Lower lobe of right lung (tissue), 2 donors: ENCODE measurements at places on chromosomes 6 and 20. TPM values are rescaled to one million over a fixed set of nuclear protein-coding genes. Genes with fewer than 3 reads are reported as not detected.

DNA sequence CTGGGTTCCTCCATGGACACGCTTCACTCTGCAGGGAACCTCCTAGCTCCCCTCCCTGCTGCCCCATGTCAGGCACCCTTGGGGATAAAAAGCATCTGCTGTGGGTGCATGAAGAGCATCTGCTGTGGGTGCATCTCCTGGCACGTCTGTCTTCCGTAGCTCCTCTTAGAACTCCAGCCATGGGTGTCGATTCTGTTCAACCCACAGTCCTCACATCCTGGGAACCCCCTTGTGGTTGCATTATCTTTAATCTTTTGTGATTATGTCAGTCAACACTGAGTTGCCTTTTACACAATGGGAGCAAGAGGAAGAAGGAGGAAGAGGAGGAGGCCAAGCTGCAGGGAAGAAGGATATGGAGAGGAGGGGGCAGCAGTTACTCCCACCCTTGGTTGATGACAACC, 24.1 kb upstream of the CCR6 start:
- no peak for DNase-seq
- H3K27me3 ChIP-seq = no peaks in the 10 kb centered on the region
- no peaks in the 10 kb centered on the region for H3K4me1 ChIP-seq

DNA sequence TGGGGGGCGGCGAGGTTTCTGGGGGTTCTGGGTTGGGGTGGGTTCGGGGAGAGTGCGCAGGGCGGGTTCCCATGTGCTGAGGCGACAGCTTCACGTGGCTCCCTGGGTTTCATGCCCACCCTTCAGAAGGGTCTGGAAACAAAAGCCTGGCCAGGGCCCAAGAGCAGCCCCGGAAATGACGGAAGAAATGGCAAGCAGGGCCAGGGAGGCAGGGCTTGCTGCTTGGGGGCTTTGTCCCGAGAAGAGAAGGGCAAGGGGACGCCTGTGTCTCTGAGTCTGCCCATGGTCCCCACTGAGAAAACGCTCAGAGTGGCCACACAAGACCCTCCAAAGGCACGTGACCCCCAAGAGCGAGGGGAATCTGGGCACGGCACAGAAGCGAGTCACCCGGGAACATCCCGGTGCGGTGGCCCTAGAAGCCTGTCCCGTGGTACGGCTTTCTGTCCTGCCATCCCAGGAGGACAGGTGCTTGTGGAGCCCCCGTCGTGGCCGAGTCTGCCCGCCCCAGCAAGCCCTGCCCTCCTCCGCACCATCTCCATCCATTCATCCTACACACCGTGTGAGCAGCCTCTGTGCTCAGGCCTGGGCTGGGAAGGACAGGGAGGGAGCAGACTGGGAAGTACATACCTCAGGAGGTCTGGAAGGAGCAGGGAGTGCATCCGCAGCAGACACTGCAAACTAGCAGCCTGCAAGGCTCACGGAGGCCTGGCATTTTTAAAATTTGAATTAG, 9.0 kb downstream of the NPEPL1 start:
- peaks cover 83% of the 10 kb centered on the region for H3K36me3 ChIP-seq
- no peaks in the 10 kb centered on the region for H3K4me1 ChIP-seq
- H3K4me3 ChIP-seq = no peak overlapping the region
- no peak overlapping the region for H3K27ac ChIP-seq
- DNase-seq = no peak
- no peaks in the 10 kb centered on the region for H3K27me3 ChIP-seq

GRCh38 chr20:61972636-61973508, 92.8 kb downstream of the TAF4 start:
- no peaks in the 10 kb centered on the region for H3K4me1 ChIP-seq
- peaks cover 46% of the 10 kb centered on the region for H3K36me3 ChIP-seq
- no peak overlapping the region for H3K27ac ChIP-seq
- no peak for DNase-seq

DNA sequence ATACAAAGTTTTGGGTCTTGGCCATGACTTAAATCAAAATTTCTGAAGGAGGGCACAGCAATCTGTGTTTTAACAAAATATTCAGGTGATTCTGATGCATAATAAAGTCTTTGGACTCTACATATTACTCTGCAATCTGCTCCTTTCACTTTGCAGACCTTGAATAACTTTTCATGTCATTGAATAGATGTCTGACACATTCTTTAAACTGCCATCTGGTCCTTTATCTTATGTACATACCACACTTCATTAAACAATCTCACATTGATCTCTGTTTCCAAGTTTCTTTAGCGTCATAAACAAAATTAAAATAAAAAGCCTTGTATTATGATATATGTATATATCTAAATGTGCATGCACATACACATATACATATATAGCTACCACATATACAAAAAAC, 831.2 kb downstream of the MAFB start:
- H3K4me1 ChIP-seq = no peaks in the 10 kb centered on the region
- no peak for DNase-seq
- H3K27me3 ChIP-seq = no peaks in the 10 kb centered on the region
- no peak overlapping the region for H3K27ac ChIP-seq
- no peak overlapping the region for H3K4me3 ChIP-seq

DNA sequence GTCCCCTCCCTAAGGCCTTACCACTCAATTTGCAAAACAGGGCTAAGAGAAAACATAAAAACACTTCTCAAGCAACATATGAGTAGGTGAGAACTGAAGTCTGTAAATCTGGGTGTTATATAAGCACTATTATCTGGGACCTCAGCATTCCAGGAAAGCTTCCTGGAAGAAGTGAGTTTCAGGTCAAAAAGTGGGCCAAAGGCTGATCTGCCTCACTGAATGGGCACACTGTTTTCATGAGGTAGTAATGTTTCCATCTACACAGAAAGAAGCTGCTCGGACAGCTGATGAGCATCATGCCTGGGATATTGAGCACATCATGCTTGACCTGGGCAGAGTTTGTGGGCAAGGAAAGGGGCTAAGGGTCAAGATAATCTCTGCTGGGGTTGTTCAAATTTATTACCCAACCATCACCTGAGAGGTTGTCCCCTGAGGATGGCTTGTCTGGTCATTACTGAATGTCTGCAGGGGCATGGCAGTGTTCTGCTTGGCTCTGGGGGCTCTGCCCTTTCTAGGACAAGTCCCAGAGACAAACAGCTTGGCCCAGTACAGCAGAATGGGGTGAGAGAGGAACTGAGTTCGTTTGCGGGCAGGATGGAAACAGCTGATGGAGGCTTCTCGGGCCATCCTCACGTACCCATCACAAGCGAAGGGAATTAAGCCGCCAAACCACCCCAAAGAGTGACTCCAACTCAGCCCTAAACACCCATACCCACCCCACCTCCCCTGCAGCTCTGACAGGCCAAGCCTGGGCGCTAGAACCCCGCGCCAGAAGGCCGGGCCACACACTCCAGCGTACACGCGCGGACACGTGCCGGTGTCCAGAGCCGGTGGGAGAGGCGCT, 1.2 kb upstream of the SYNJ2 start:
- no peak for DNase-seq
- no peaks in the 10 kb centered on the region for H3K36me3 ChIP-seq
- H3K4me1 ChIP-seq = peaks cover 34% of the 10 kb centered on the region

DNA sequence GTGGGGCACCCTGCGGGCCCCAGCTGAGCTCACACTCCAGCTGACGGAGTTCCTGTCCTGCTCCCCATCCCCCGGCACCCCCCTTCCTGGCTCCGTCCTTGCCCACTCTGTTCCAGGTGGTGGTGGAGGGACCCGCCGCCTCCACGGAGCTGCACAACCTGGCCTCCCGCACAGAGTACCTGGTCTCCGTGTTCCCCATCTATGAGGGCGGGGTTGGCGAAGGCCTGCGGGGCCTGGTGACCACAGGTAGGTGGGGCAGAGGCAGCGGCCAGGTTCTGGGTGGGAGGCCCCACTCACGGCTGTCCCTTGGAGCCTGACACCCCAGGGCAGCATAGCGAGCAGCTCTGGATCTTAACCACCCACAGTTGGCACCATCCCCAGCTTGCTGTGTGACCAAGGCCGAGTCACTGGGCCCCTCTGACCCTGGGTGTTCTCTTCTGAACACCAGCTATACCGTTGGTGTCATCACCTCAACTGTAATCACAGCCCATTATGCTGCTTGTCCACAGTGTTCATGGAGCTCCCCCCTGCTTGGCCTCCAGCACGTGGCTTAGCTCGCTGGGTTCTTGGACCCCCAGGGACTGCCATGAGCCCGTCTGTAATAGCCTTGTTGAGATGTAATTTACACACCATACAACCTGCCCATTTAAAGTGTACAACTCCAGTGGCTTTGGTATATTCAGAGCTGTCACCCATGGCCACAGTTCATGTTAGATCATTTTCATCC, 17.4 kb downstream of the COL20A1 start:
- peaks cover 16% of the 10 kb centered on the region for H3K4me1 ChIP-seq
- no peak for DNase-seq
- peaks cover 51% of the 10 kb centered on the region for H3K27me3 ChIP-seq
- no peak overlapping the region for H3K4me3 ChIP-seq

DNA sequence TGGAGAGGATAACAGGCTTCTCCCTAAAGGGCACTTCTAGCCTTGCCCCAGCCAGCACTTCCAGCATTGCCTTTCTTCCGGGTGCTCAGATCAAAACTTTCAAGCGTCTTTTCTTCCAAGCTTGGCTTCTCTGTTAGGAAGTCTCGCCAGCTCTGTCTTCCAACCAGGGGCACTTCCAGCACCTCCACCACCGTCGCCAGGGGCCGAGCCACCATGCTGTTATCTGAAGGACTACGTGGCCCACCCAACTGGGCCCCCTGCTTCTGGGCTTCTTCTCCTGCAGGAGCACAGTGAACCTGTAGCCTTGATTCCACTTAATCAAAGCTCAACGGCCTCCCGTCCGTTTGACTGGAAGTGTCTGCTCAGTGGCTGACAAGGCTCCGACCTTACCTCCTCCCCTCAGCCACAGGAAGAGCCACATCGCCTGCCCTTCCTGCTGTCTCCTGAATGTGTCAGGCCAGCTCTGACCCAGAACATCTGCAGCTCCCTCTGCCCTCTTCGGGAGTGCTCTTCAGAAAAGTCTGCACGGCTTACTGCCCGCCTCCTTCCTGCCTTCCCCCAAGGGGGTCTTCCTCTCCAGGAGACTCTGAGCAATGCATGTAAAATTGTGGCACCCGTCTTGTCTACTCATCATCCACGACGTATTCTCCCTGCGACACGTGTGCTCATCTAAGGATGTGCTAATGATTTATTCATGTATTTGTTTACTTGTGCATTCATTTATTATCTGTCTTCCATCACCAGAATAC, 527.0 kb downstream of the CDH26 start:
- H3K36me3 ChIP-seq = no peaks in the 10 kb centered on the region
- peaks cover 4% of the 10 kb centered on the region for H3K27me3 ChIP-seq
- no peak overlapping the region for H3K27ac ChIP-seq
- H3K4me1 ChIP-seq = no peaks in the 10 kb centered on the region
- no peak for DNase-seq

DNA sequence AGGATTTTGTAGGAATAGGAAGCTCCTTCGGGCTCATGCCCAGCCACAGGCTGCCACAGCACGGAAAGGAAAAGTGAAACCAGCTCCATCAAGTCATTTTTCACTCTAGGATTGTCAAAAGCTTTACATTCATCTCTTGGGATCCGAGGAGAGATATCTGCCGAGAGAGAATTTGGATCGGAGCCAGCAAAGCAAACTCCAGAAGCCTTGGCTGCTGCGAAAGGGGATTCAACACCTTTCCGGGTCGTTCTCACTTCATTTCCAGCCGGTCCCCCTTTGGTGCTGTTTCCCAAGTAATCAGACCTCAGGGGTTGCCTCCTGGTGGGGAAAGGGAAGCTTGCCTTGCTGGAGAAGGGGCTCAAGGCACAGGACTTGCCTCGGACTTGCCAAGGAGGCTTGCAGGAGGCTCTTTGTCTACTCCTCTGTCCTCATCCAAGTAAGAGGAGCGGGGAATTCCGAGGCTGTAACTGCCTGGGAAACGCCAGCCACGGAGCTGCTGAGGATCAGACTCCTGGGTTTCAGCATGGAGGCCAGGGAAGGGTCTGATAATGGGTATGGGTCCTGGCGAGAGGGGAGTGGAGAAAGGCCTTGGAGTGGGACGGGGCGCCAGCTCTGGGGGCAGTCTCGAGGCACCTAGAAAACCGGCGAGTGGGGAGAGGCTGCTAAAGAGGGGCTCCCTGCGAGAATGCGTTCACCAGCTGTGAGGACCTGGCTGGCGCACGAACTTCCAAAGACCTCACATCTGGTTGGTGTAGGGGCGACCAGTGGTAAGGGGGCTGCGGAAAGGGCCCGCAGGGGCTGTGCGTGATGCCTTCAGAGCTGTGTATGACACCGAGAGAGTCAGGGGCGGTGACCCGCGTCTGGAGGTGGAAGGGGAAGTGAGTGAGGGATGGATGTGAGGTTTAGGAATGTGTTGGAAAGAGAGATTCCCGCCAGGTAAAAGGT, 702 bp downstream of the ETV7 start:
- no peaks in the 10 kb centered on the region for H3K36me3 ChIP-seq
- peak overlapping the region; percentile 74 for H3K27ac ChIP-seq
- peaks cover 9% of the 10 kb centered on the region for H3K4me1 ChIP-seq
- peak overlapping the region; percentile 81 for H3K4me3 ChIP-seq
- no peaks in the 10 kb centered on the region for H3K27me3 ChIP-seq

DNA sequence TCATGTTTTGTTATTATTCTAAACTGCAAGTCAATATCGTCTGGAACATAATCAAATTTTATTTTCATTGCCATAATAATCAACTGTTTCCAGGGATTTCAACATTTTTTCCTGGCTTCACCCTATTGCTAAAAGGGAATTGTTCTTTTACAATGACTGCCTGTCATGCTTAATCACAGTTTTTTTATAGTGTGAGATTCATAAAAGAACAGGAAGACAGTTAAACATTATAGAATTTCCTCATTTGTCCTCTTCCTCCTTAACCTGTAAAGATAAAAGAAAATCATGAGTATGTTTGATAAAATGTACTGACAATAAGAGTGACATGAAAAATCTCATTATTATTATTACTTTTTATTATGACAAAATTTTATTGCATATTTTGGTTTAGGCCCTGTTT, 73.3 kb upstream of the CENPW start:
- no peaks in the 10 kb centered on the region for H3K27me3 ChIP-seq
- no peak overlapping the region for H3K4me3 ChIP-seq
- no peaks in the 10 kb centered on the region for H3K4me1 ChIP-seq
- no peak overlapping the region for H3K27ac ChIP-seq
- DNase-seq = no peak

- no peaks in the 10 kb centered on the region for H3K27me3 ChIP-seq
- H3K4me1 ChIP-seq = no peaks in the 10 kb centered on the region
- H3K4me3 ChIP-seq = no peak overlapping the region
- peaks cover 18% of the 10 kb centered on the region for H3K36me3 ChIP-seq
- DNase-seq = no peak
Measured at GRCh38 chr6:109821428-109821827, 130.3 kb downstream of the FIG4 start.

GRCh38 chr6:36986704-36987047, 680 bp upstream of the MTCH1 start:
- H3K4me3 ChIP-seq = peak overlapping the region; percentile 98
- no peaks in the 10 kb centered on the region for H3K27me3 ChIP-seq
- peaks cover 39% of the 10 kb centered on the region for H3K4me1 ChIP-seq
- no peak for DNase-seq
- peaks cover under 1% of the 10 kb centered on the region for H3K36me3 ChIP-seq
- H3K27ac ChIP-seq = peak overlapping the region; percentile 98

IRF4 gene
- 6.0 TPM for total RNA-seq

KIFC1 gene
- 2.7 TPM for total RNA-seq

CUTA gene
- 153 TPM for total RNA-seq

SLC44A4 gene
- total RNA-seq = 53.7 TPM

MMP24 gene
- 5.3 TPM for total RNA-seq

DYNLT2 gene
- total RNA-seq = 1.6 TPM
